ENCODE measurements at places on chromosomes 2 and 18.

DNA sequence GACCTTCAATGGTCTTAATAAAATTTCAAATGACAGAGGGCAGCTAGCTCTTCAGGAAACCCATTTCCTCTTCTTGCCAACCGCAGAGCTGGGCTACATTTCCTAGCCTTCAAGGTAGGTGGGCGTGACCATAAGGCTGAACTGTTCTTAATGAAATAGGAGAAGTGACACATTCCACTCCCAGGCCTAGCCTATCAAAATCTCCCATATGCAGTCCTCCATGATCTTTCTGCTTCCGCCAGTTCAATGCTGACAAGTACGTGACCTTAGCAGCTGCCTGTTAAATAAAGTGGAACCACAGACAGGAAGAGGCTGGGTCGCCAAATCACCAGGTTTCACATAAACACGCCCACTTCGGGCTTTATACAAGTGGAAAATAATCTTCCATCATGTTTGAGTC is 13.2 kb downstream of the SERPINE2 start:
- no peak for DNase-seq

DNA sequence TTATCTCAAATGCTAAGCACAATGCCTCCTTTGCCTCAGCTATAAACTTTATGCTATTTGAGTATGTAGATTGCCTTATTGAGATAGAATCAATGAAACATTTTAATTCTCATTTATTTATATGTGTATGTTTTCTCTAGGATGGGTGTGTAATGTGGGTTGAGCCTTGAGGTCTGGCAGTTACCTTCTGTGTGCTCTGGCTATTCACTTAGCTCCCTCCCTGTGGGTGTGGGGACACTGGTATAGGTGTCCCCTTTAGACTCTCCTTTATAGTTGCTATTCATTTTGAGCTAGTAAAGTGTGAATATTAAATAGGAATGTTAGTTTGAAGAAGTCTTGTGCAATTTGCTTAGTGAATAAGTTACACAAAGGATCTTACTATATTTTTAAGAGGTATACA is 1.8 kb downstream of the SLC9A4 start:
- no peak for DNase-seq

- DNase-seq: no peak
These were observed 249.1 kb upstream of the SIX2 start for GRCh38 chr2:45258311-45258710.

DNA sequence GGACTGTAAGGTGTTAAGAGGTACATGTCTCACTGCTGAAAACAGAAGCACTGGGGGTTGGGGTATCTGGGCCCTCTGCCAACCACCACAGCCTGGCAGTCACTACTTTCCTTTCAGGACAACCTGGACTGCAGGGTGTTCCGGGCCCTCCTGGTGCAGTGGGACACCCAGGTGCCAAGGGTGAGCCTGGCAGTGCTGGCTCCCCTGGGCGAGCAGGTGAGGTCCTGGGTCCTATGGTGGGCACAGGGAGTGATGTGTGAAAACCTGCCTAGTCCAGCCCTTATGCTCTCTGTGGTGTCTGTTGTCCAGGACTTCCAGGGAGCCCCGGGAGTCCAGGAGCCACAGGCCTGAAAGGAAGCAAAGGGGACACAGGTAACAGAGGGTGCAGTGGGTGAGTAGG is 40.0 kb downstream of the MARCO start:
- DNase-seq: no peak

DNA sequence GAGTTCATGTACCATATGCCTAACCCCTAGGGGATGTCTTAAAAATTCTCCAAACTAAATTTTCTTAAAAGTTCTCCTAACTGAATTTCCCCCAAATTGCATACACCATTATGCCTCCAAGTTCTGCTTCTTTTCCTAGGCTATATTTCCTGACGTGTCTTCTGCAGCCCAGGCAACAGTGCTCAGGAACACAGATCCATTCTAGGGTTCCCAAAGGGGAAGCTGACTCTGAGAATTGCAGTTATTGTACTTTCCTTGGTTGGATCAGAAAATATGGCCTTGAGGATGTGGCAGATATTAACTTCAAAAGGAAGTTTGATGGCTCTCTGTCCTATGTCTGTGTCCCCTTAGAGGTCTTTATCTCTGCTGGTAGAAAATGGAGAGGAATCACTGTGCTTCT is 124.3 kb downstream of the TMEM17 start:
- no peak for DNase-seq

GRCh38 chr2:25844089-25844488 is 34.2 kb downstream of the ASXL2 start:
- DNase-seq: no peak

DNA sequence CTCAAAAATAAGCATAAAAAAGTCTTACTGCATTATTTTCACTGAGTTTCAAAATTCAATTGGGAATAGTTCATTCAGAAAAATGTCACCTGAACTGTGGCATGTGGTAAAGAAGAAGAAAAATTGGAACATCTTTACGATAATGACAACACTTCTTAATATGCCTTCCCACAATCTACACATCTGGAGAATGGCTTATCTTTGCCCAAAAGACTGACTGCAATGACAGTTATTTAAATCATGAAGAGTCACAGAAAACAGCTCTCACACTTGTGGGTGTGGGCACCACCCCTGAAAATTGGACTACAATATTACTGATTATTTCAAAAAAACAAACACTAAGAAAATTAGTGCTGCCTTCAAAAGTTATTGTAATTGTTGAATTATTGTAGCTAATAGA is 152.3 kb downstream of the USP34 start:
- DNase-seq: no peak

DNA sequence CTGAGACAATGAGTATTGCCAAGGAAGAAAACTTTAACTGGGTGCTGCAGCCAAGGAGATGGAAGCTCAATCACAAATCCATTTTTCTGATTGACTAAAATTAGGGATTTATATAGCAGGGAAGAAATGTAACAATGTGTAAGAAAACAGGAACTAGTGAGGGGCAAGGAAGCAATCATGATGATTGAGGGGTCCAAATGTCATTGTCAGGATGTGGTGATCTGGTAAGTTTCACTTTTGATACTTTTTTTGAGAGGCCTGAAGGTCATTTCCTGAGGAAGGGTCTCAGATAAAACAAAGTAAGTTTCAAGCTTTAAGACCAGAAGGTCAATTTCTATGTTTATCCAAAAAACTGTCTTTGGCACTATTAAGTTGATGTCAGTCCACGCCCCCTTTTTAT is 12.0 kb upstream of the GCC2 start:
- DNase-seq: no peak

DNA sequence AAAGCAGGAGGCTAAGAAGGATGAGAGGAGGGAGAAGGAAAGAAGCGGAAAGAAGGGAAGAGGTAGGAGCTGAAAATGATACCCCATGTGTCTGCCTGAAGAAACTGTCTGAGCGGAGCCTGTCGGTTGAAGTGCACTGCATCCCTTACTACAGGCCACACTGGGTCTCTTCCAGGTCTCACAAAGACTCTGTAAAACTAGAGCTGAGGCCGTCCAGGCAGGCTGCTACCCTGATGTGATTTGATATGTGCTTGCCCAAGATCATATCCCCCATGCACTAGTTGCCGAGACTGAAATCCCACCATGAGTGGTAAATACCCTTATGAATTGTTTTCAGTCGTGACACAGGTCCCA is 134.4 kb downstream of the MAIP1 start:
- DNase-seq: no peak

DNA sequence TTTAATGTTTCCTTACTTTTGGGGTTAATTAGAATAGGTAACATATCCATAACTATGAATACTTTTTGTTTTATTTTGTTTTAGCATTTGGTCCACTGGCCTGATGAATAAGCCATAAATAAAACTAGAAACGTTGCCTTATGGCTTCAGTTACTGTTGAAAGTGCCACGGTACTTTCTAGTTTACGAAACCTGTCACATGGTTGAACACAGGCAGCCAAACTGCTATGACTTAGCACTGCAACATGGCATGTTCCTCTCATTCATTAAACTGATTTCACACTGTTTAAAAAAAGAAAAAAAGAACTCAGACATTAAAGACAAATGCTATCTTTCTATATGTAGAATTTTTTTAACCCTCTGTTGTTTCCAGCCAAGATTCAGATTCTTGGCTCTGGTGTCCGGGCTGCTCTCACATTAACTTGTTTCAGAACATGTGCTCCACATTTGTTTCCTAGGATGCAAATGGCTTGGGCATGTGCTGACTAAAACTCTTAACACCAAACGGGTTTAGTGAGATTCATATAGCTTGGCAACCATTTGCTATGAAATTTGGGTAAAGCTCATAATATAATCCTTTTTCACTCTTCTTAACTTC is 323.9 kb upstream of the RND3 start:
- no peak for DNase-seq

GRCh38 chr18:61702007-61702406 is 190.8 kb downstream of the RNF152 start:
- DNase-seq: no peak

GRCh38 chr18:8348051-8348720 is 261.1 kb upstream of the RAB12 start:
- no peak for DNase-seq

All from RCC 7860 (cell line).